ENCODE measurements at places on chromosomes 7 and 10.

GRCh38 chr7:124550036-124550435, 215.6 kb downstream of the GPR37 start:
- no peak for DNase-seq

- DNase-seq: peak; percentile 35
These were observed 568.8 kb downstream of the HTR7 start for GRCh38 chr10:90289037-90289436.

GRCh38 chr7:117895276-117895675, 22.0 kb upstream of the CTTNBP2 start:
- no peak for DNase-seq

DNA sequence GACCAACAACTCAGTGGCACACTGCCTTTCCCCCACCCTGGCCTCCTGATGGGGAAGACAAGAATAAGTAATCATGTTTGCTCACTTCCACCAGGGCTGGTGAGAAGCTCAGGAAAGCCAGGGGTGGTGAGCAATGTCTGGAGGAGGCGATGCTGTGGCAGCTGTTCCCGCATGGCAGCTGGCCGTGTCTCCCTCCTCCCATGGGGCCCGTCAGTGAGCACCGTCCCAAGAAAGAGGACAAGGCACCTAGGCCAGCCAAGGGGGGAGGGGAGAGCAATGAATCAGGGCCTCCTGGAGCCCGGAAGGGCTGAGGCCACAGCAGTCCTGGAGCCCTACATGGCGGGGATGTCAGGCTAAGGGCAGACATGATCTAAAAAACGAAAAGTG, 69.2 kb upstream of the INSIG1 start:
- DNase-seq: no peak

DNA sequence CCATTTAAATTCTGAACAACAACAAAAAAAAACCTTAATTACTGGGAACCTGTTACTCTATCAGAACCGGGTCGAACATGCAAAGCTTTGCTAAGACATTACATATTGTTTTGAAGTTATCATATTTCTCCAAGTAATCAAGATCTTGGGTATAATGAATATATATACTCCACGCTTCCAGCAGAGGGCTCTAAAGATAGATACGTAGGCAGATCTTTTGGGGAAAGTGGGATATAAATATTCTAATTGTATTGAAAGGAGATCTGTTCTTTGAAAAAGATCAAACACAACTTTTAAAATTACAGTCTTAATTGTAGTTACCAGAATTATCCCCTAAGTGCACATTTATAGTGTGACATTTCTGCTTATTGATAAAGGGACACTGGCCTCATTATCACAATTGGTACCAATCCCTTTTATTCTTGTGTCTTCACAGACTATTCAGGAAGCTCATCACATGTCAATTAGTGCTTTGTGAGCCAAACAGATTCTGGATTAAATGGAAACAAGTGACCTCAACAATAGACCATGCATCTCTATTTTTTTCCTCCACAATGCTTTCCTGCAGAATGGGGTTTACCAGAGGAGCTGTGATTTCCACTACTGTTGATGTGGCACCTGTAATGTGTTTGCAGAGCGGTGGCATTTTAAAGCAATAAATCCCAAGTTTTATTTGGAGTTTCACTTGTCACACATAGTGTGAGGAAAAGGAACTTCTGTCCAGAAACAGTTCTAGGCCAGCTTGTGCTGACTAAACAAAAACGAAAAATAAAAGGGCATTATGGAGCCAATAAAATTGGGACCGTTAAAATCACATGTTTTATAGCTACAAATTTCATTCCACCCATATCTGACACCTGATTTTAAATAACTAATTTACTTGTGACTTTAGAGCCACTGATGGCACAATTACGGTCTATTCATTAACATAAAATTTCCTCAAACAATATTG, 122.4 kb downstream of the CTTNBP2 start:
- no peak for DNase-seq

GRCh38 chr7:24825931-24826661, 68.8 kb upstream of the GSDME start:
- DNase-seq: peak; percentile 47

- DNase-seq: no peak
These were observed 98.9 kb upstream of the ARHGAP21 start for GRCh38 chr10:24822590-24822989.

DNA sequence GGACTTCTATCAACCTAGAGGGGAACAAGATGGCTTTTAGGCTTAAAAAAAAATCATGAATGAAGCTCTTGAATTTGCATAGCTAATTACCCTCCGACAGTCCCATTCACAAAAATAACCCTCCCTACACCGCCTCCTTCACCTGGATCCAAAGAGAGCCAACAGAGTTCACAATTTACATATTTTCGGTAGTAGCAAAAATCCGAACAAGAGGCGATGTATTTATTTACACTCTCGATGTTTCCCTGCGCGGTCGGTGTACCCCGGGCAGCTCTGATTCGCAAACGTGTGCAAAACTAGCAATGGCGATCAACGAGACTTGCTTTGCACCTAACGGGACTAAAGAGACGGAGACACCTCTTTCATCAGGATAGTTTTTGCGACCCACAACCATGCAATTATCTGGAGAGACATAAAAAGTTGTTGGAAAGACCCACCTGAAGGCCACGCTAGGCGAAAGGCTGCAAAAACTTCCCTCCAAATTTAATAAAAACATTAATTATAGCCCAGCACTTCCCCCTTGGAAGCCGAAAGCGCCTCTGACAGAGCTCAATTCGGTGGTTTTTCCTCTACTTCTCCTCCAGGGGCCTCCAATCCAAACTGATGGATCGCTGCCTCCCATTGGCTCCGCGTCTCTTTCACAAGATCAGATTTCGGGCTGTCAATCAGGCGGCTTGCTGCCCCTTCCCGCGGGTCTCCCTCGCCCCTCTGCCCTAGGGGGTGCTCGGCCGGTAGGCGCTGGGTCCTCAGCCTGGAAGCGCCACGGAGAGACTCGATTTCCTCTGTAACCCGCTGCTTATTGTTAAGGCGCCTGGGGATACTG, at the start of gene ETV1:
ETV1 (minus strand) TSS at position 541 of the 823 bp plus-strand sequence. CDS start 614 bp downstream, outside the sequence.
- DNase-seq: peak; percentile 90

- no peak for DNase-seq
These were observed 347.7 kb upstream of the MKI67 start for GRCh38 chr10:128473911-128474310.

DNA sequence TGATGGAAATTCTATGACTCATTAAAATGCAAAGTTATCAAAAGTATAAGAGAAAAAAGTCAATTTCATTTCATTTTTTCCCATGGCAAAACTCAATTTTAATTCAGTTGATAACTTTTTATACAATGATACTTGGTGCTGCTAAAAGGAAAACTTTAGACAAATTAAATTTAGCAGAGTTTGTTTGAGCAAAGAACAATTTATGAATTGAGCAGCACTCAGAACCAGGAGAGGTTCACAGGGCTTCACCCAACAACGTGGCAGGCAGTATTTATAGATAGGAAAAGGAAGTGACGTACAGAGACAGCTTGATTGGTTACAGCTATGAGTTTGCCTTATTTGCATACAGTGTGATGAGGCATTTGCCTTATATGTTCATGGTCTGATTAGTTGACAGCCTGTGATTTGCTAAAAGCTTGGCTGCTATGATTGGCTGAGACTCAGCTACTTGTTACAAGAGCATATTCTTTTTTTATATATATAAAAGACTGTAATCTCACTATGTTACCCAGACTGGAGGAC, 157.2 kb upstream of the CELF2 start:
- no peak for DNase-seq

DNA sequence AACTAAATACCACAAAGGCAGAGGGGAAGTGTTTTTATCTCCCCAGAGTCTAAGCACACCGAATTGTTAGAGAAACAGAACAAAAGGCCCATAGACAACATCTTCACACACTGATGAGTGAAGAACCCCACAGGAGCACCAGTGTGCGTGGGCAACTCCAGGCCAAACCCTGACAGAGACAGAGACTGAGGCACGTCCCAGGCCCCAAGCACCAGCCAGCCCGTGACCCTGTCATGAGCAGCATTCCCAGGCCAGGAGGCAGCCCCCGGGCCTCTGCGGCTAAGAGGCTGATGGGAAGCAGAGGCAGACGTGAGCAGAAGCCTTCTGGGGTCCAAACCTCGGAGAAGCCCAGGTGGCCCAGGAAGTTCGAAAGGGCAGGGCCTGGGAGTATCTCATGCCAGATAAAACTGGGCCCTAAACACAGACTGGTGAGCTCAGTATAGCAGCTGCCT, 184.4 kb downstream of the TCERG1L start:
- no peak for DNase-seq

DNA sequence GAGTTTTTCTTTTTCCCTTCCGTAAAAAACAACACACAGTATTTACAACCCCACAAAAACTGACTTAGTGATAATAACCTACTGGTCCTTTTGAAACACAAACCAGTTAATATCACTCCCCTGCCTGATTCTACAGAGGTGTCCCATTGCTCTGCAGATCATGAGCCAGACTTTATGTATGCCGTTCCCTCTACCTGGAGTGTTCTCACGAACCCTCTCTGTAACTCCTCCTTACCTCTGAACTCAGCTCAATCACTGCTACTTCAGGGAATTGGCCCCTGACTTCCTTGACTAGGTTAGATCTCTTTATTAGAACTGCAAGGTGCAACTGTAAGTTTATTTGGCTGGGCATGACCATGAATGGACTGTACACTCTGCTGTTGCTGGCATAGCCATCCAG, 1.6 kb upstream of the LGI1 start:
- DNase-seq: no peak

DNA sequence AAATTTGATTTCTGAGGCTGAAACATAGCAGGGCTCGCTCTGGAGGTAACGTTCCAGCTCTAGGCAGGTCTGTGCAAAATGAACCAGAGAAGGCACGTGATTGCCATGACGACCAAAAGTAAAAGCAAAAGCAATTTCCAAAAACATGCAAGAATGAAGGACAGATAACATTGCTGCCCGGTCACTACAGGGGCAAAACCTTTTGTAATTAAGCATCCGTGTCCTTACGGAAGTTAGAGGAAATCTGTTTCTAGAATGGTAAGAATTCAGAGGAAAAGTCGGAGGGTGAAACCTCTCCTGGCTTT, 2.9 kb downstream of the KLF6 start:
- DNase-seq: no peak

GRCh38 chr7:2106924-2107323, 125.8 kb downstream of the MAD1L1 start:
- no peak for DNase-seq

DNA sequence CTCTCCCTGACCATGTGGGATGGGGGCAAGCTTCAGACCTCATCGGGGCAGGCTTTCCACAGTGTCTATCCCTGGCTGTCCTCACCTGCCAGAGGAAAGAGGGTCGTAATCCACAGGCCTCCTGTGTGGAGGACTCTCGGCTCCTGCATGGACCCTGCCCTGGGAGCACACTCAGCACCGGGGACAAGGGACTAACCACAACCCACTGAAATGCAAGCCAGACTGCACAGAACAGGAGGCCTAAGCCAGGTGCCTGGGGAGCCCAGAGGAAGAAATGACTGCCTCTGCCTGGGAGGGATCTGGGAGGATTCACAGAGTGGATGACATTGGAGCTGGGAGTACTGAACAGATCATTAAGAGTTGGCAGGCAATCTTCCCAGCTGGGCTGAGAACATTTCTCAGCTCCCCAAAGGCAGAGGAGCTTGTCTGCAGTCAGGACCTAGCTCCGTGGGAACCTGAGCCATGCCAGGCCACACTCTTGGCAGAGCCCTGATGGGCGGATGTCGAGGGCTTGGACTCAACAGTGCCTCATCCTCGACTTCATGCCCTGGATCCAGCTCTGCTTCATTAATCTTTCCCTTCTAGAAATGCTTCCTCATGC, 213.4 kb downstream of the USP6NL start:
- DNase-seq: peak; percentile 72

DNA sequence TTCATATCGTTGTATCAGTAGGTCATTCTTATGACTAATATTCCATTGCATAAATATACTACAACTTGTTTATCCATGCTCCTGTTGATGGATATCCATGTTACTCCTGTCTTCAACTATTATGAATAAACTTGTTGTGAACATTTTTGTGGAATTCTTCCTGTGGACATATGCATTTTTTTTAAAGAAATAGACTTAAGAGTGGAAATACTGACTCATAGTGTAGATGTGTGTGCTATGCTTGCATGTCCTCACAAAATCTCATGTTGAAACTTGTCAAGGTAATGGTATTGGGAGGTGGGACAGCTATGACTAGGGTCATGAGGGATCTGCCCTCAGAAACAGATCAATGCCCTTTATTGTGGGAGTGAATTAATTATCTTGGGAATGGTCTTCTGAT, 240.5 kb upstream of the PRSS58 start:
- no peak for DNase-seq

DNA sequence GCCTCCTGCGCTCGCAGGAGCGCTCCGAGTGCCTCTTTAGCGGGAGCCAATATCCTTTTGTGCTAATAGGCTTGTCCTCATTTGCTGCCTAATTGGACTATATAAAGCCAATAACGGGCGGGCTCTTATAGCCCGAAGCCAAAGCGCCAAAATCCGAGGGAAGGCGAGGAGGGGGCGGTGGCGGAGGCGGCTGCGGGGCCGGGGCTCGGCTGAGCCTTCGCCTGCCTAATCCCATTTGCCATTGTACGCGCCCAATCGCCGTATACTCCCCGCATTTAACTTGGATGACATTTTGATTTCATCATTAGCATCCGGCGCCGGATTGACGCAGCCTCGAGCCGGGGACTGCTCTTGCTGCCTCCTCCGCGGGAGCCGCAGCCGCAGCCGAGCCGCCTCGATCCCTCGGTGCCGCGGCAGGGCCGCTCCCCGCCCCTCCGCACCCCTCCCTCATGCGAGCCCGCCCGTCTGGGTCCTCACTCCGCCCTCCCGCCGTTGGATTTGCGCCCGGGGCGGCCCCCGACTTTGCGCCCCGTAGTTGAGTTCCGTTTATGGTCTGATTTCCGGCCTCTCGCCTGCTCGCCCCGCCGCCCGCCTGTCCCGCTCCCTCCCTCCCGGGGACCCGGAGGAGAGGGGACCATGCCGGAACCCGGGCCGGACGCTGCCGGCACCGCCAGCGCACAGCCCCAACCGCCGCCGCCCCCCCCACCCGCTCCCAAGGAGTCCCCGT, at the start of gene HMX3:
HMX3 (plus strand) TSS at position 556 of the 727 bp plus-strand sequence; CDS start at position 637, 81 bp downstream.
- peak; percentile 63 for DNase-seq

- DNase-seq: peak; percentile 79
These were observed at the start of gene PLPP4 for GRCh38 chr10:120456626-120457430. TSS of gene PLPP4 (plus strand) at chr10:120457227. CDS start at chr10:120457306, 79 bp downstream.

DNA sequence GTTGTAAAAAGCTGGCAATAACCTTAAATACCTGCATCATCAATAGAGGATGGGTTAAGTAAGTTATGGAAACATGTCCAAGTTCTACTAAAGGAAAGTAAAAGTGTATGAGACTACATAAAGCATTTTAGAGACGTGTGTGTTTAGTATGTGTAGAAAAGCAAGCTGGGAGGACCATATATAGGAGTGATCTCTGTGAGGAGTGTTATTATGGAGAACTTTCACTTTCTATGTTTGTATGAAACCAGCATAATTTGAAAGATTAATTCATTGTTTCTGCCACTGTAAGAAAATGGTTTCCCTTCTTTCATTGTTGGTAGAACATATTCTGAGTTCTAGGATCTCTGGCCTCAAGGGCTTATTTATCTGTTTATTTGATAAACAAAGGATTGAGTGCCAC, 19.2 kb upstream of the PDLIM1 start:
- DNase-seq: no peak

- DNase-seq: peak; percentile 60
These were observed 144.0 kb upstream of the RET start for GRCh38 chr10:42932735-42933447.

- no peak for DNase-seq
These were observed 789.9 kb upstream of the IGFBP3 start for GRCh38 chr7:46710927-46711326.

All from stomach (tissue), 19 donors.